ENCODE measurements at places on chromosomes 6 and 20.

- DNase-seq, result no peak
These were observed at the start of gene PACSIN1 for GRCh38 chr6:34465531-34466241. TSS of gene PACSIN1 (plus strand) at chr6:34466076. CDS start at chr6:34526306, 60,230 bp downstream.

GRCh38 chr6:139323511-139324300, 31.9 kb upstream of the TXLNB start:
- DNase-seq, result peak; percentile 57

- DNase-seq, result no peak
These were observed 86.5 kb upstream of the MRPS10 start for GRCh38 chr6:42304053-42304712.

GRCh38 chr20:42212391-42212790, 594.2 kb upstream of the CHD6 start:
- no peak for DNase-seq

DNA sequence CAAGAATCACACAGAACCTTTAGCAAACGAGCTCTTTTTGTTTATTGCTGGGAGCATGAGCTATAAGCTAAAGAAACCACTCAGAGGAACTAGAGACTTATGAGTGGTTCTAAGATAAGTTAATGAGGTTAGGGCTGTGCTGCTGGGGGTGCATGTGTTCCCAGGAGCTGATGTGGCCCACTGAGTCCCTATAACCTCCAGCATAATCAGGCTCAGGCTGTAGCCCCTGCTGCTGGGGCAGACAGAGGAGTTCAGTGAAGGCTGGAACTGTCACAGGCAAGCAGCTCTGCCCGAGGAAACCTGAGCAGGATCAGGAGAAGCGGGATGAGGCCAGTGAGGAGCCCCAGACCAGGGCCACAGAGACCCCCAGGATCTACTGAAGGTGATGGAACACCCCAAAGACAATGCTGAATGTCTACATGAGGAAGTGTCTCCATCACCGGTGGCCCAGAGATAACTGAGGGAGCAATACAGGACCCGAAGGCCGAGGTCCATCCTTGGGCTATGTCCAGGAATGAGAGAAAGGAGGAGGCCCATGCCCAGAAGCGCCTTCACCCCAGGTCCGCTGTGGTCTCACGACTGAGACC, 17.3 kb downstream of the TUBB2B start:
- no peak for DNase-seq

- no peak for DNase-seq
These were observed 45.2 kb upstream of the CTAGE9 start for GRCh38 chr6:131756039-131756438.

DNA sequence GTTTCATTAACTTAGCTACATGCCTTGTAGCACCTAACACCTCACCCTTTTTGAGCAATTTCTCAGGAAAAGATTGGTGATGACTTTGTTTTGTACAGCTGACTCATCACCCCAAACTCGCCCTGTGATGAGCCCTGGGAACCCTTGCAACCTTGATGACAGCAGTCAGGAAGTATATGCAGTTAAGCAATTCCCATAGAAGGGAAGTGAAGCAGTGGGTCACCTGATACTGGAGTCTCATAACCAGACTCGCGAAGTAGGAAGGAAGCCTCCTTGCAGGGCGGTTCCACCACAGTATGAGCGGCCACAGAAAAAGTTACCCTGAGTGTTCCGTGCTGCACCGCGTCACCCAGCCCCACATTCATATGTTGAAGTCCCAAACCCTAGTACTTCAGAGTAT, 82.0 kb upstream of the EDN1 start:
- no peak for DNase-seq

- DNase-seq, result no peak
These were observed 5.6 kb upstream of the PLCG1 start for GRCh38 chr20:41131594-41132387.

GRCh38 chr6:109526905-109527628, 44.0 kb upstream of the ZBTB24 start:
- peak; percentile 80 for DNase-seq

- DNase-seq, result no peak
These were observed 155.0 kb upstream of the SULF2 start for GRCh38 chr20:47940101-47940813.

- no peak for DNase-seq
These were observed 36.6 kb upstream of the MLIP start for GRCh38 chr6:54074578-54075195.

DNA sequence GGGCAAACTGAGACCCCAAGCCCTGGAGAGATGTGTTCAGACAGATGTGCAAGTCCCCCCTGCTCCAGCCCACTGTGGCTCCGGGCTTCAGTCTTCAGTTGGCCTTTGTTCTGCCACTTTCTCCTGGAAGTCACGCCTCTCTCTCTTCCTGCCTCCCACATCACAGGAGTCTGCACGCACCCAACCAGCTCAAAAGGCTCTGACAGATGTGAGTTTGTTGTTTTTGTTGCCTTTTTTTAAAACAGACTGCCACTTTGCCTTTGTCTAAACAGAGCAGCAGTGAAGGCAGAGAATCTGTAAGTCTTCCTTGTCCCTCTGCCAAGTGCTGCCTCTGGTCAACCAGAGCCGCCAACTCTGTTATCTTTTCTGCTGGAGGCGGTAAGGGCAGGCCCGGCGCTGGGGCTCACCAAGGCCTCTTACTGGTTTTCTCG, 149.7 kb downstream of the TFAP2C start:
- DNase-seq, result no peak

DNA sequence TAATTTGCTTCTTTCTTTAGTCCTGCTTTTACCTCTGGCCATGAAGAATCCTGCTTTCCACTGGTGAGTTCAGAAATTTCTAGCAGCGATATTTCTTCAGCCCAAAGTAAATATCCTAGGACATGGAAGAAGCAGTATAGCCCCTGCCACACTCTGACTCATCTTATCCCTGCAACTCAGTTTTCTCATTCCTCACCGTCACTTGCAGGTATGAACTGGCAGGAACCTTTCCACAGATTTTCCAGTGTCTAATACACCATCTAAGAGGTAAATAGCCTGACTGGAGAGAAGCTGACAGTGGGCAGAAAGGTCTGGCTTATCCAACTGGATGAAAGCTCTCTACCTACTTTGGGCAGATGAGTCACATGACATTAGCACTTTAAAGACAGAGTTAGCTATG, 816.7 kb upstream of the FLRT3 start:
- DNase-seq, result no peak

DNA sequence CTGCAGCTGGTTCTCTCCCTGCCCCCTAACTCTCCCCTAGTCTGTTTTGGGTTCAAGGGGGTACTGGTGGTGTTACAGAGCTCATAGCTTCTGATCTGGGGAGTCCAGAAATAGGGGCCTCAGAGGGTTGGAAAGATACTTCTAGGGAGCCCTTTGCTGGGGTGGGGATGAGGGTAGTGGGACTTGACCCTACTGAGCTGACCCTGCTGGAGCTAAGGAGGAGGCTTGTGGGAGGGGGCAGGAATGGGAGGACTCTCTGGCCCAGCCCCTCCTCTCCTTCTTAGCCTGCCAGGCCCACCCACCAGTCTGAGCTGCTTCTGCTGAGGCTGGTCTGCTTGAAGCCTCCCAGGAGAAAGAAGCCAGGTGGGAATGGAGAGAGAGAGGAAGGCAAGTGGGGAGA, at the start of gene EGFL8:
EGFL8 (plus strand) TSS at position 301 of the 400 bp plus-strand sequence. CDS start 1,571 bp downstream, outside the sequence.
- DNase-seq, result no peak

GRCh38 chr6:4586469-4586859, 189.7 kb upstream of the CDYL start:
- no peak for DNase-seq

GRCh38 chr6:127518191-127518709, 885 bp downstream of the MTCL3 start:
- DNase-seq, result no peak

GRCh38 chr6:117399924-117400323, 25.8 kb downstream of the ROS1 start:
- DNase-seq, result no peak

DNA sequence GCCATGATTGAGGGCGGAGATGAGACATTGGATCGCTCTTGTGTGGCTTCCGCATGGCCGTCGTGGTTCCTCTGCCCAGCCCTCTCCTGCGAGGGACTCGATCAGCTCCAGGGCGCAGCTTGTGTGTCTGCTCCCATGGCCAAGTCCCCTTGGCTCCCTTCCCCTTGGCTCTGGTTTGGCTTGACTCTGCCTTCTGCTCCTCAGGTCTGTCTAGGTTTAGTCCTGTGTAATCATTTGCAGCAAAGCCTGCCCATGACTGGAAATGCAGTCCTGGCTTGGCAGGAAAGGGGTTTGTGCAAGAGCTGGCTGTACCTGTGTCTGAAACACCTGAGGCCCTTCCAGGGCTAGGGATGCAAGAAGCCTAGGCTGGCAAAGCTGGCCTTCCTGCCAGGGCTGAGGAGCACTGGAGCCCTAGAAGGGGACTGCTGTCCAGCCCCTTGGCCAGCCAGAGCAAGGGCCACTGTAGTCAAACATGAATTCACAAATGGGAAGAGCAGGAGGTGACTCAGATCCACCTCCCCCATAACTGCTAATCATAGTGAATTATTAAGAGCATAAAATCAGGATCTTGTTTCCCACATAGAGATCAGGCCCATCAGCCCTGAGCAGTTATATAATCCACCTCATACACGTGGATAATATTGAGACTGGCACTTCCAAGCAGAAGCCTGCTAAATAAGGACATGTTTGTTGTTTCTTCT, 196.8 kb downstream of the FARS2 start:
- DNase-seq, result no peak

DNA sequence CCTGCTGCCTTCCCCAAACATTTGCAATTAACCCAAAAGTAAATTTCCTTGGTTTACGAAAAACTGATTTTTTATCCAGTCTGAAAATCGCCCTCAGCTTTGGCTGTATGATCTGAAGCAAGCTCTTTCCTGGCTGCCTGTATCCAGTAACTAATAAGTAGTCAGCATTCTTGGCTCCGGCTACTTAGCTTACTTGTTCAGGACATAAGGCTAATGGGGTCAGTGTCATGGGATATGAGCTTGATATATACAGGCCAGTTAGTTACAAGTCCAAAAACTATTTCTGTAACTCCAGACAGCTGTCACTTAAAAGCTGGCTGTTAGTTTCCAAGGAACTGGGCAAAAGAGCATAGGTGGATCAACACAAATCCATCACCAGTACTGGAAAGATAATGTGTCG, 56.2 kb downstream of the KHDC1L start:
- no peak for DNase-seq

- DNase-seq, result peak; percentile 46
These were observed 70.9 kb downstream of the LCA5 start for GRCh38 chr6:79466207-79466834.

GRCh38 chr20:62586799-62587198, 55.5 kb upstream of the SLCO4A1 start:
- no peak for DNase-seq

Measured in hematopoietic multipotent progenitor cell treated with erythropoietin and hydrocortisone succinate and interleukin-3 and kit ligand, for 8 days (in vitro differentiated cells).